CD4-positive, alpha-beta memory T cell (primary cell): ENCODE measurements at places on chromosomes 12 and 14.
A peak's percentile ranks its signal among the peaks of the same experiment; 100 is the strongest.

- DNase-seq, result no peak
Observed at GRCh38 chr12:104285740-104286515, 17.6 kb upstream of the EID3 start.

- no peak for DNase-seq
Observed at GRCh38 chr12:65756956-65757511, 67.2 kb upstream of the HMGA2 start.

GRCh38 chr12:45343269-45344051 is 127.6 kb downstream of the ANO6 start:
- no peak for DNase-seq

DNA sequence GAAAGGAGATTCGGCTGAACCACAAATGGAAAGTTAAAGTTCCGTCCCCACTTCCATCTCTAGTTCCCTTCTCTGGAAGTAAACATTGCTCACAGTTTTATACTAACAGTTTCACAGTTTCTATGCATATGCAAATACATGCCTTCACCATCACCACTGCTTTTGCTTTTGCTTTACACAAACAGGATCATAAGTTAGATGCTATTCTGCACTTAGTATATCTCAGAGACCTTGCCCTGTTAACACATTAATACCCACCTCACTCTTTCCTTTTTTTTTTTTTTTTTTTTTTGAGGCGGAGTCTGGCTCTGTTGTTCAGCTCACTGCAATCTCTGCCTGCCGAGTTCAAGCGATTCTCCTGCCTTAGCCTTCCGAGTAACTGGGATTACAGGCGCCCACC is 890 bp downstream of the TEP1 start:
- peak; percentile 34 for DNase-seq

DNA sequence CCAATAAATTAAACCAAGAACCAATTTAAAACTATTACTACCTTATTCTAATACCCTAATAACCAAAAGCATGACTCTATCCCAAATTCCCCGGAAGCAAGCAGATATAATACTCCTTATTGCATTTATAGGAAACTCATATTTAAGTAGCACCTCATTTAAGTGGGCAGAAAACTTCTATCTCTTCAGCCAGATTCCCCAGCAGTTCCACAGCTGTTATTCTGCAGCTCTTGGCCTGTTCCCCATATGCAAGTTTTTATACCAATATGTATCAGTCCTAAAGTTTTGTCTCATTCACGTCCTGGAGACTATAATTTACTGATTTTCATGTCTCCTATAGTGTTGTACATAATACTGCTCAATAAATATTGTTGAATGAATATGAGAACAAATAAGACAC is 106.5 kb downstream of the MYRFL start:
- DNase-seq, result no peak

GRCh38 chr12:3752096-3752709 is 706 bp downstream of the CRACR2A start:
- peak; percentile 82 for DNase-seq

DNA sequence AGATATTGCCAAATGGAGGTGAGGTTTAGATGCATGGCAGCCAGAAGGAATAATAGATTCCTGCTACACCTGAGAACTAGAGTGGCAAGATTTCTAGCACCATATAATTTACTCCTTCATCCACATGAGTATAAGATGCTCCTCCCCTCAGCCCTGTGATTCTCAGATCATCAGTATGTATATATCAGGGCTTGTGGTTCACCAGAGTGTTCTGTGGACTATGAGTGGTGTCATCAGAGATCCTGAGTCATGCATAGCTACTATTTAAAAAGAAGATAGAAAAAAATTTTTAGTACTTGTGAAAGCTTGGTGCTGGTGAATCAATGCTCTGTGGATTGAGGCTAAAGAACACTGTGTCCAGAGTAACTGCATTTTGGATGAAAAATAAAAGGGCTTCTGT is 285.9 kb downstream of the BMP4 start:
- DNase-seq, result no peak

DNA sequence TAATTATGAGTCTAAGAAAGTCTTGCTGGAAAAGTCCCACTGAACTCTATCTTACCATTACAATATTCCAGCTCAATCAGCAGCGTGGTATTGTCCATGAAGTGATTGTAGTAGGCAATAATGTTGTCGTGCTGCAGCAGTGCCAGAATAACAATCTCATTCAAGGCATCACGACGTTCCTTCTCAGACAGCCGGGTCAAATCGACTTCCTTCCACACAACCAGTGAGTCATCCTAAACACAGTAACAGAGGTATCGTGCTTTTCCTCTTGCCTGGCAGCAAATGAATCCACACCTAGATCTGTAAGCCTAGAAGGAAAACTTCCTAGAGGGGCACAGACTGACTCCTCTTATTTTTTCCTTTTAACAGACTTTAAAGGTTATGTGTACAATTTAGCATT is 2.9 kb downstream of the NEK9 start:
- DNase-seq, result no peak

DNA sequence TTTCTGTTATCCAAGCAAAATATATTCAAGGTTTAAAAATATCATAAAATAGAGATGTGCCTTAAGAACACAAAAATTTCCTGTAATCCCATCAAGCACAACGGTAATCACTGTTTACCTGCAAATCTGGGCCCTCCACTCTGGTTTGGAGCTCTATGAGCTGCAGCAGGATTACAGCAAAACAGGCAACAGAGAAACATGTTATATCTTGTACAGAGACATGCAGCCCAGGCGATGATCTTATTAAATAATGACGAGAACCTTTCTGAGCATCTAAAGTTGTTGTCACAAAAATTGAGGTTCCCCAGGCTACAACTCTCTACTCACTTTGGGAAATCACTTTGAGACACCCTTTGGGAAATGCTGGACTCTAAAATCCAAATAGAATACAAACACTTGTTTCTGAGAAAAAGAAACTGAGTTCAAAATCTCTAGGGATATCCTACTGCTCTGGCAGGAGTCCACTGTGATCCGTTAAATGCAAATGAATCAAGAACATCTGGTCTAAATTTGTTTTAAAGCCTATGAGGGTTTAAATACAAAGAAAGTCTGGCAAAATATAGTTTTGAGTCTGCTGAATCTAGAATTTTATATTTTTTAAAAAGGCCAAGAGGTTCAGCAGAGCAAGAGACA is 36.3 kb downstream of the STON2 start:
- no peak for DNase-seq

DNA sequence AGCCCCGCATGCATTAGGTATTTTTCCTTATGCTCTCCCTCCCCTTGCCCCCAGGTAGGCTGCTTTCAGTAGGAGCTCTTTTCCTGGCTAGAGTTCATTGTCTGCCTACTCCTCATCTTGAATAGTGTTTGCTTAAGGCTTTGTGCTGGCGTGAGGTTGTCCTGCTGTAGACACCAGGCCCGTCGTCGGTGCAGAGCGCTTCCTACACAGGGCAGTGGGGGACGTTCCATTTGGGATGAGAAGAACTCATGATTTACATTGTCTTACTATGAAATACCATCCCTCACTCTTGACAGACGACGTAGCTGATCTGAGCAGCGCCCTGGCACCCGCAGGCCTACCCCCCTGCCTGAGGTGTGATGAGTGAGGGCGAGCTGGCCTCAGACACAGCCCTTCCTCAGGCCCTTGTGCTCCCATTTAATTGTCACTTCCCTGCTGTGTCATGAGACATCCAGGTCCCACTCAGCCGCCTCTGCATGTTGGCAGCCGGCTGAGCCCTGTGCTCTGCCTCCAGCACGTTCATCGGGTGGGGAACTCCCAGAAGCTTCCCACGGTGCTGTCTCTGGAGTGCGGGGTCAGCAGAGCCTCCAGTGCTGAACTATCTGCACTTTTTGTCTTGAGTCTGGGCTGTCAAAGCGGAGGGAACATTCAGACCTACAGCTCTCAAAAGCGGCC is 76.0 kb downstream of the WDR20 start:
- DNase-seq, result no peak

DNA sequence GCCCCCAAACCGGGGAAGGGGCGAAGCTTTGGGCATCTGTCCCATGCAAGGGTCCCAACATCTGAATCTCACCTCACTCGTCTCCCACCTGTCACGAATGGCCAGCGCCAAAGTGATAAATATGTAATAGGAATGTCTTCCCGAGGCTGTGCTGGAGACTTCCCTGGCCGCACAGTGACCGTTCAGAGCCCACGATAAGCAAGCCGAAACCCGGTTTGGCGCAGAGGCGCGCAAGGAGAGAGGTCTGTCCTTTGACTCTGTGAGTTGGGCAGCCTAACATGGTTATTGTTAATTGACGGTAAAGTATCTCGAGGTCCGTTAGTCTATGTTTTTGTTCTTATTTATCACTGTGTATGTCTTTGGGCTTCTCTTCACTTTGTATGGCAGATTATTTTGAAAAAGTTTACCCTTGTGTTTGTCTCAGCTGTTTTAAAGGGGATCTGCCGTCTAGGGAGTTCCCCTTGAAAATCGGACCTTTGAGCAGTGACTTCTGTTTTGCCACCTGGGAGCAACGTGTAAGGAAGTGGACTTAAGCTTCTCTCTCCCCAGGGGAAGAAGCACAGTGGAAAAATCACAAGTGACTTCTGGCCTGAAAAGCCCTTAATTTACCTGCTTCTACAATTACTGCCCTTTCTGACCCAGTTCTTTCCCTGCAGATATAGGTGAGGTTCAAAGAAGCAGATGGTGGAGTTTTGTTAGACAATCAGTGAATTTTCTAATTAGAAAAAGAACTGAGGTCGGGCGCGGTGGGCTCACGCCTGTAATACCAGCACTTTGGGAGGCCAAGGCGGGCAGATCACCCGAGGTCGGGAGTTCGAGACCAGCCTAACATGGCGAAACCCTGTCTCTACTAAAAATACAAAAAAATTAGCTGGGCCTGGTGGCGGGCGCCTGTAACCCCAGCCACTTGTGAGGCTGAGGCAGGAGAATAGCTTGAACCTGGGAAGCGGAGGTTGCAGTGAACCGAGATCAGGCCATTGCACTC is 1.1 kb upstream of the TM9SF1 start:
- DNase-seq, result no peak

GRCh38 chr12:95141310-95141709 is 67.9 kb upstream of the NR2C1 start:
- no peak for DNase-seq

- no peak for DNase-seq
Observed at GRCh38 chr12:15834575-15834974, 45.4 kb upstream of the EPS8 start.

DNA sequence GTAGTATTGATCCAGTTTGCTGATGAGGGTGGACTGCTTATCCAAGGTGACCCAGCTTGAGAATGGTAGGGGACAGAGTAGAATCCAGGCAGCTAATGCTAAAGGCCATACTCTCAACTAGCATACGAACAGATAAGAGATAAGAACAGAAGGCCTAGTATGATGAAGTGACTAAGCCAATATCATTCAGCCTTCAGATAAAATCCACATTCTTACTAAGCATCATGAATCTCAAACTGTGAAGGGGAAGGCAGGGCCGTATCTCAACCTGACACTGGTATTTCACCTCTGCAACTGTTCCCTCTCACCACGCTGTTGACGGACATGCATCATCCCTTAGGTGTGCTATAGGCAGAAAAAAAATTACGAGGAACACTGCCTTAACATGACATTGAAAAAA is 8.1 kb upstream of the CKAP4 start:
- no peak for DNase-seq

- DNase-seq, result no peak
Observed at GRCh38 chr14:22606380-22606779, 8.3 kb downstream of the ABHD4 start.

DNA sequence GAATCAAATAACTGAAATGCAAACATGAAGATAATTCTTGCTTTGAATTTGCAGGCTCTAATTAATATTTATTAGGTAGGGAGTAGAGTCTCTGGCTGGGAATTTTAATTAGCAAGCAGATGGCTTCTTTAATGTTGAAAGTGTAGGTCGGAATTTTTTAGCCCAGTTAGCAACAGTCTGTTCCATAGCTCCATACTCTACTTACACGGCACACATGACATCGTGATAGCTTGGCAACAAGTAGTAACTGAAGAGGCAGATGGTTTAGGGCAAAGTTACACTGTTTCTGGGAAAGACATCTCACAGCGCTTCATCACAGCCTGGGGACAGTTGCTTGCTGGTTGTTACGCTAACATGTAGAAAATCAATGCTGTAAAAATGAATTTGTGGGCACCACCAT is 710.7 kb downstream of the GALC start:
- DNase-seq, result no peak

GRCh38 chr12:28869197-28869596 is 279.9 kb upstream of the FAR2 start:
- DNase-seq, result no peak

- DNase-seq, result no peak
Observed at GRCh38 chr14:66595394-66595793, 87.4 kb downstream of the GPHN start.

- no peak for DNase-seq
Observed at GRCh38 chr12:59321278-59321677, 274.6 kb upstream of the SLC16A7 start.

- DNase-seq, result no peak
Observed at GRCh38 chr14:101224356-101225156, 321.0 kb upstream of the RTL1 start.

DNA sequence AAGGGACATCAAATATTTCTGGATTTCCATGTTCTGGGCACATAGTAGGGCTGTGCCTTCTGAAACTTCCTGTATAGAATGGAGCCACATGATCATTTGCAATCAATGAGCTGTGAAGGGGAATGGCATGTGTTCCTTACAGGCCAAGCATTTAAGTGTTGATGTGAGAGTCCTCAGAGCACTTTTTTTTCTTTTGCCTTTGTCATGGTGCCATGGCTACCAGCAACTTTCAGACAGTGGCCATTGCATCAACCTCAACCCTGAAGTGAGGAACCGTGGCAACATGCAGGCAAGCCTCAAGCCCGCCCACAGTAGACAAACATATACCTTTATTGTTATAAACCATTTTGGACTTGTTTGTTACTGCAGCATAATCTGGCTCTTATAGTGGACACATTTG is 948.1 kb downstream of the NRXN3 start:
- DNase-seq, result no peak

GRCh38 chr14:104115691-104116287 is 22.6 kb upstream of the KIF26A start:
- no peak for DNase-seq

DNA sequence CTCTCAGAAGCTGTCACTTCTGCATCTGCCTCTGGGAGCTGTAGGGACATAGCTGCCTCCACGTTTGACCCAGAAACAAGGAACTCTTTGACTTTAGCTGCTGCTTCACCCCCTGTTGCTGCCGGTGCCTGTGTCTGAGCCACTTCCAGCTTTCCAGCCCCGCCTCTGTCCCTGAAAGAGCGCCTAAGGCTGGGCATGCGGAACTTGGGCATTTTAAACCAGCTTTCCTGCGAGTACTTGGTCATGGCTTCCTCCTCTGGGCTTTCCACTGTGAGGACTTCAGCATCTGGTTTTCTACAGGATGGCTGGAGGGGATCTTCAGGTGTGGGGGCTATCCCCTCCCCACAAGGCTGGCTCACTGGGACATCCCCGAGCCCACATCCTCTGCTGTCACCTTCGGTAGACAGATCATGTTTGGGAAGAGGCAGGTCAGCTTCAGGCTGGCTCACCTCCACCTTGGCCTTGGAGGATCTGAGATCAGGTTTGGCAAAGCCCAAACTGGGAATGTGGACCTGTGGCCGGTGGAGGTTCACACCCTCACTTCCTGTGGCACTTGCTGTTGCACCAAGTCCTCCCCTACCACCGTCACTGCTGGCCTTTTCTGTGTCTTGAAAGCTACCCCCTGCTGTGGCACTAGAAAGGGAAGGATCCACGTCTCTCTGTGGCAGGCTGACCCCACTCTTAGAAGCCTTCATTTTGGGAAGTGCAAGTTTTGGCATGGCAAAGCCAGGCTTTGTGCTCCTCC is 15.2 kb downstream of the PLD4 start:
- DNase-seq, result no peak
